ENCODE measurements at places on chromosomes 16 and 17.

DNA sequence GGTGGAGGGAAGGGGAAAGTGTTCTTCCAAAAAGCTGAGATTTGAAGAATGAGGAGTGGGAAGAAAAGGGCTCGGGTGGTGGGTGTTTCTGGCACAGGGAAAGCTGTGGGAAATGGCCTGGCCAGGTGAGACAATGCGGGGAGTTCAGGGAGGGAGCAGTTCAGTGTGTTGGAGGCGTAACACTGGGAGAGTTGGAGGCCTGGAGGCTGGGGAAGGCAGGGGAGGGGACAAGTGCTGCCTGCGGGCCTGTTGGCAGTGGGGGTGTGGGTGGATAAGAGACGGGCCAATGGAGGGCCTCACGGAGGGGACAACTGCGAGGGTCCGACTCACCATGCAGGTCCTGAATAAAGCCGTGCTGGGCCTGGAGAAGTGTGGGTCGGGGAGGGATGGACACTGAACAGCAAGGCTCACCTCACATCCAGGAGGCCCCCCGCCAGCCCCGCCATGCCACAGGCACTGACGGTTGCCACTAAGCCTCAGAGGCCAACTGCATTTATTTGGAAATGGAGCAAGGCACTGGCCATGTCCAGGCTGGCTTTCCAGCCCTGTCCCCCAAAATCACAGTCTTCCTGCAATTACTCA is 17.8 kb upstream of the KRT19 start:
- DNase-seq: no peak

DNA sequence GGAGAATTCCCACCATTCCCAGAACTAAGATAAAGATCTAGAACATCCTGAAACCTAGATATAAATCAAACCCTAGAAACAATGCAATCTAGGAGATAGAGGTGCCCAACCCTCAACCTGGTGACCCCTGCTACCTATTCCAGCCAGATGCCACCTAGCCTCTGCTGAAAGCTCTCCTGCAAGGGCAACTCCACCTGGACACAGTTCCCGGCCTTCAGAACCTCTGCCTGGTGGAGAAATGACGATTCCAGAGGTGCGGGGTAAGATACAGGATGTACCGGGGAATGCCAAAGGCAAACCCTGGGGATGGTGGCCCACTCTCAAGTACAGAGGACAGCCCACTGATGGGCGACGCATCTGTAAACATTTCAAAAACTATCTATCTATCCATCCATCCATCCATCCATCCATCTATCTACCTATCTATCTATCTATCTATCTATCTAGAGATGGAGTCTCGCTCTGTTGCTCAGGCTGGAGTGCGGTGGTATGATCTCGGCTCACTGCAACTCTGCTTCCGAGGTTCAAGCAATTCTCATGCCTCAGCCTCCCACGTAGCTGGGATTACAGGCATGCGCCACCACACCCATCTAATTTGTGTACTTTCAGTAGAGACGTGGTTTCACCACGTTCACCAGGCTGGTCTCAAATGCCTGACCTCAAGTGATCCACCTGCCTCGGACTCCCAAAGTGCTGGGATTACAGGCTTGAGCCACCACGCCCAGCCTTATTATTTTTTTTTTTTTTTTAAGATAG is 19.0 kb downstream of the MEAK7 start:
- no peak for DNase-seq

DNA sequence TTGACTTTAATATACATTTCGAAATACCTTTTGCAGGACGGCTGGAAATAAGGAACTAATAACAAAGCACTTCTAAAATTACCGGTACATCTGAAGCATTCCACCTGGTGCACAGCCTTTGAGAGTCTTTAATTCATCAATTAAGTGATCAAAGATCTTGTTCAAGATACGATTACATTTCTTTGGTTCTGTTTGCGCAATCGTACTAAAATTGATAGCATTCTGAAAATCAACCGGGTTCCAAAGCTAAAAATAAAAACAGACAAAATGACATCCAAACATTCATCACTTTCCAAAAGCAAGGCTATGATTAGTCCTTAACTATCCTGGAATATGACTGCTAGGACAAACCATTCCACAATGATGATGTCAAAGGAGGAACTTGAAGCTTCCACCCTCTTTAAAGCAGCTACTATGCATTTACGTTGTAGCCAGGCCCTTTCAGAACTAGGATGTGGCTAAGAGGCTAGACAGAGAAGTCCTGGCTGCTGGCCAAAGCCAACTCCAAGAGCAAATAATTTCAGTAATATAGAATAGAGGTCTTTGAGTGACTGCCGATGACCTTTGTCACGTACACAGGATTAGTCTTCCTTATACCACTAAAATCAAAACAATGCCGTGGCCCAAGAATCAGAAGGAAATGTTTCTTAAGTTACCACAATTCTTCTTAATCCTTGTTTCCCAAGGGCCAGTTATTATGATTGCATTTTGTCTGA is 299.8 kb upstream of the PSMD7 start:
- no peak for DNase-seq

DNA sequence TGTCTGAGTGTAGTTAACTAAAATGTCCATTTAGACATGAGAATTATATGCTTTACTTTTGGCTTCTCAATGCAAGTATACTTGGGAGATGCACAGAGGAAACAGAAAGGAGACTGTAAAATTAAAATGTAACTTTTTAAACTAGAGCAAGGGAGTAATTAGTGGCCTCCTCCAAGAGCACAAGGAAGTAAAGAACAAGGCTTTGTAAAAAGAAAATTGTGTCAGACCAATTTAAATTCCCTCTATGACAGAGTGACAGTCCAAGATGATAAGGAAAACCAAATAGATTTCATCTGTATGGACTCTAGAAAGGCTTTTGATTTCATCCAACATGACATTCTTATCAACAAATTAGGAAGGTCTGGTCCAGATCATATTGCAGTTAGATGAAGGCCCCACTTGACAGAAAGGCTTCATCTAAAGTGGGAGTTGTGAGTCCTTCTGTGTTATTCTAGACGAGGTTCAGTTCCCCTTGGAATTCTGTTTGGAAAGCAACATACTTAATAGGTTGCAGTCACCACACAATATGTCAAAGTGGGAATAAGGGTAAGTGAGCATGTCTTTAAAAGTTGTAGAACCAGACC is 6.5 kb upstream of the CAPNS2 start:
- DNase-seq: no peak

- no peak for DNase-seq
Observed at GRCh38 chr17:39716879-39717536, 13.3 kb downstream of the MIEN1 start.

DNA sequence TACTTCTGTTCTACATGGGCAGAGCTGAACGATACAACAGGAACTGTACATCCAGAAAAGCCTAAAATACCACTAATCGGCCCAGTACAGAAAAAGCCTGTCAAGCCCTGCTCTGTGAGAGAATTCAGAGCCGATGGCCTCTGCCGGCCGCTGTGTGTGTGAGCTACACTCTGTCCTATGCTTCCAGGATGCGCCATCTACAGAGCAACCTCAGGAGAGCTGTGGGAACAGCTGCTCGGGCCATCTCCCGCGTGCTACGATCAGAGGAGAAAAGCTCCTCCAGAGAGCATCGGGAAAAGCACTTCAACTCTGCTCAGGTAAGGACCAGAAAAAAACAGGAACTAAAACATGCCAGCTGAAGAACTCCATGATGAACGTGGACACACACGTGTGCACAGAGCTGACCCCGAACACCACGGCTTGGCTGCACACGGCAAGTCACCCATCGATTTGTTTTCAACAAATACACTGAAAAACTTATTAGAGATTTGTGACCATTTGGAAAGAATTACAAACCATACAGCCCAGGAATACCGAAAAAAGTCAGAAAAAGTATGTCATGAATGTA is 115.9 kb downstream of the ANKRD11 start:
- DNase-seq: no peak

DNA sequence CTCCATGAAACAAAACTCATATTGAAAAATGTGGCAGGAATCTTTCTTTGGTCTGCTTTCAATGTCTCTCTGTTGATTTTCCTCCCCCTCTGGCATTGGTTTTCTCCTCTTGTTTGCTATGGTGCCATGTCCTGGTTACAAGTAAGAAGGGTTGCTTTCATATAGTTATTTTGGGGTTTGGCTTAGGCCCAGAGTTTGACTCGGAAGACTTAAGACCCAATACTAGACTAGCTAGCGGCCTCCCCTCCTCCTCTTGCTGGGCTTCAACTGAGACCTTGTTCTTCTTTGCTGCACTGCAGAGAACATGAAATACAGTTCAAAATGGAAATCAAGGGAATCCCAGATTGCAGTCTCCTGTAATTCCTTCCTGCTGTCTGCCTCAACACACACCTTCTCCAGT is 30.0 kb upstream of the CLEC18A start:
- DNase-seq: no peak

DNA sequence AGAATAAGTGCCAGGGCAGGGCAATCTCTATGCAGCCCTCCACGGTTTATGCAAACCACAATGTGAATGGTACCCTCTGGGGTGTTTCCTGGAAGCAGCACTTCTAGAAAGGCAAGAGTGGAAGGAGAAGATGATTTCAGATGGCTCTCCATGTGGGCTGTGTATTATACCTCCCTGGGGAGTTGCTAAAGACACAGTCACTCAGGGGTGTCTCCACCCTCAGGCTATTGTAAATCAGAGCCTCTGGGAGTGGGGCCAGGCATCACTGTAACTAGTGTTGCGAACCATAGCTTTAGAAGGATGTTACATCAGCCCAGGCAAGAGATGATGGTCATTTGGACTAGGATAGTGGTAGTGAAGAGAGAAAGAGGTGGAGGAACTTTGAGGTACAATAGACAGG is 83.3 kb upstream of the ZKSCAN2 start:
- DNase-seq: no peak

DNA sequence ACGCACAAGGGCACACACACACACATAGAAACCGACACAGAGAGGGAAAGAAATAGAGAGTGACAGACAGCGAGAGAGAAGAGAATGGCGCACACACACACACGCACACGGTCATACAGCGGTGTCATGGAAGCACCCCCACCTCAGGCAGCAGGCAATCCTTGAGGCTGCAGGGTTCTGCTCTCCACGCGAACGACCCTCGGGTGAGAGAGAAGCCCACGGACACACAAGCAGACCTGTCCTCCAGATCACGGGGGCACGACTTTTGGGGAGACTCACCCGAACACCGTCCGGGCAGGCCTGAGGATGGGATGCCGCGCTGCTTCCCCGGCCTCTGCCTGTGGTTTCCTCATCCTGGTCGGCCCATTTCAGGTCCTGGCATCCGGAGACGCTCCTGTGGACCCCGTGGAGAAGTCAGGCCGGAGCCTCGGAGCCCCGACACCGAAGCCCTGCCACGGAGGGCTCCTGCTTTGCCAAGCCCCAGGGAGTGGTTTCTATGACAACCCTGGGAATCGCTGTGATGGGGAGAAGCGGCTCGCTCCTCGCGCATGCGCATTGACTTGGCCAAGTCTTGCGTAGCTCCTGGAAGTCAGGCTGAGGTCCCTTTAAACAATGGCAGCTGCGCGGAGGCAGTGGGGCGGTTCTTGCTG is 118.2 kb upstream of the KCNJ18 start:
- DNase-seq: peak; percentile 17

- DNase-seq: no peak
Observed at GRCh38 chr17:65121916-65122806, 15.0 kb upstream of the RGS9 start.

DNA sequence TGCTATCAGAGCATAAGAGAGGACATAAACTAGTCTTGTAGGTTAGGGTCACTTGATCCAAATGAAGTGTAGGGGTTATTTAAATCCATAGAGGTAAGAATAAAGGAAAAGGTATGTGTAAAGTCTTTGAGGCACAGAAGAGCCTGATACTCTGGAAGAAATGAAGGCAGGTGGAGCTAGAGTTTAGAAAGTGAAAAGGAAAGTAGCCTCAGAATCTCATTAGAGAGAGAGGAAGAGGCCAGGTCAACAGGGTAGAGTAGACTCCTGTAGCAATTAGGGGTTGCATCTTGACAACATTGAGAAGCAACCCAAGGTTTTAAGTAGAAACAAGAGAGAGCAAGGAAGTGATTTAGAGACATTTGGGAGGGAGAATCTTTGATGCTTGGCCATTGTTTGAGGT is 235.2 kb upstream of the SOX9 start:
- DNase-seq: no peak

DNA sequence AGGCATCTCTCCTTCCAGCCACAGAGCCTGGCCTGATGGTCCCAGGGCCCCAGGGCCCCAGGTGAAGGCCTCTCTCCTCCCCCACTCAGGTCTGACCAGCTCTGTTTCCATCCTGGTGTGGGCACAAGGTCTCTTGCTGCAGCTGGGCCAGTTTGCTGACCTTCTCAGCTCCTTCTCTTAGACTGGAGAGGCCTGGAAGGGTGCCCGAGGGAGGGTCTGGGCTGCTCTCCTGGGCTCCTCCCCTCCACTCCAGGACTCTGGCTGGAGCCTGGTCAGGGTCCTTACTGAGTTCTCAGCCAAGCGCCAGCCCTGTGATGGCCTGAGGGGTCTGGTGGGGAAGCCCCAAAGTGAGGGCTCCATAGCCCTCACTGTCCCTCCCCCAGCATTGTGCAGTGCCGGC is 12.4 kb downstream of the SOCS3 start:
- DNase-seq: no peak

DNA sequence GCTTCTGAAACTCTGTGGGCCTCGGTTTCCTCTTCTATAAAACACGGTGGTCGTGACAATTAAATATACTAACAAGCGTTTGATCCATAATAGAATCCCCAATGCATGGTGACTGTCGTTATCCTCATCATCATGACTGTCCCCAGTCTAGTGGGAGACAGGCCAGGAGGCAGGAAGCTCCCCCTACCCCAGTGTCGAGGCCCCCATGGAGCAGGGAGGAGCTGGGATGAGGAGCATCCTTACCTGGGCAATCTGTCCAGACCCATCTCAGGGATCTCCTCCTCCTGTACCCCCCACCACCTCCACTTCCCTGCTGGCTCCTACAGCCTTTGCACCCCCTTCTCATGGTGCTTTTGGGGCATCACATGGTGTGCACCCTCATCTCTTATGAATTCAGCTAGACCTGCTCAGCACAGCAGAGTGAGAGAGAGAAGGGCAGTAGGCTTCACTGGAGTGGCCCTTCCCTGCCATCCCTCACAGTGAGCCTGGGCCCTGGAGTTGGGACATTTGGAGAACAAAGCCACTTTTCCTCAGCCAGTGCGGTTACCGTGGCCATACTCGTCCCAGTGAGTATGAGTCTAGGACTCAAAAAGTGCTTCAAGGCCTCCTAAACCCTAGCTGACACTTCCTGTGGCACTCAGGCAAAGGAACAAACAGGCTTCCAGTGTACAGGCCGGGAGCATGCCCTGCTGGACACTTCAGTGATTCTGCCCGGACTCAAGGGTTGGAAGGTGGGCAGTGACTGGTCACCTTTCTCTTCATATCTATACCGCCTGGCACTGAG is 148.6 kb downstream of the CLEC16A start:
- DNase-seq: no peak
